GM20000 (cell line): ENCODE measurements at places on chromosomes 6 and 20.

GRCh38 chr20:8860011-8860495 lies 208.8 kb upstream of the PLCB4 start:
- no peak for DNase-seq

DNA sequence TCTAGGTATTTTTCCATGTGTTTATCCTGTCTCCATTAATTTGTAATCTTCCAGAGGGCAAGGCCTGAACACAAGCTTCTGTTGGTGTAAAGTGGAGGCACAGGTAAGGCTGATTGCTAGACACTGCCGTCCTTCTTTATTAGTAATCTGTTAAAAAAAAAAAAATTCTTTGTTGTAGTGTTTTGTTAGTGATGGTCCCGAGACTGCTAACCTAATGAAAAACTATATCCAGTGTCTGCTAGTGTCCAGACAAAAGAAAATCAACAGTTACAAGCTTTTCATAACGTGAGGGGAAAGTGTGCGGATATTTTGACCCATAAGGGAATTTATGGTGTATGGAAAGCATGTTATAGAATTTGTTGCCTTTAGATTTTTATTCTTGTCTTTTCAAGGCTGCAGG lies 4.2 kb upstream of the HIVEP1 start:
- DNase-seq = no peak

DNA sequence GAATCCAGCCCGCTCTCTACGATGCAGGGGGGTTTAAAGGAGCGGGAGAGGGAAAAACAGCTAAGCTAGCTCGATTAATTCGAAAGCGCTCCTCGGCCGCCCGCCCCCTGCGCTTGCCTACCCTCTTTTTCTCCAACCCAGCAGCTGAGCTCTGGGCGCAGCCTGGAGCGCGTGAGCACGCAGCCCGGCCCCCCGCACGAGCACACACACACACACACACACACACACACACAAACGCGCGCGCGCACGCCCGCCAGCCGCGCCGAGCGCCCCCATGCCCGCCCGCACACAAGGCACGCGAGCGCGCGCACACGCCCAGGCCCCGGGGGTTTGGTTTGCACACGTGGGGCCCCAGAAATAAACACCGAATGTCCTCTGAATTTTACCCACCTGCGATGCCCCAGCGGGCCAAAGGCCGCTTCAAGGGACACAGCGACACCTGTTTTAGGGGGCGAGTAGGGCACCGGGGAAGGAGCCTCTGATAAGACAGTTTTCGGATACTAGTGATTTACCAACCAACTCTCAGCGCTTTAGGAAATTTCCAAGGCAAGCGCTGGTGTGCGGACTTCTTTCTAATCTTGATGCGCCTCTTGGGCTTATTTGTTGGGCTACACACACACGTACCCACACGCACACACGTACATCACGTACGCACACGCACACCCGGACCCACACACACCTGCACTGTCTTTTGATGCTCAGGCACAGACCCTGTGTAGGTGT lies 802 bp upstream of the NRN1 start:
- DNase-seq = peak; percentile 80

DNA sequence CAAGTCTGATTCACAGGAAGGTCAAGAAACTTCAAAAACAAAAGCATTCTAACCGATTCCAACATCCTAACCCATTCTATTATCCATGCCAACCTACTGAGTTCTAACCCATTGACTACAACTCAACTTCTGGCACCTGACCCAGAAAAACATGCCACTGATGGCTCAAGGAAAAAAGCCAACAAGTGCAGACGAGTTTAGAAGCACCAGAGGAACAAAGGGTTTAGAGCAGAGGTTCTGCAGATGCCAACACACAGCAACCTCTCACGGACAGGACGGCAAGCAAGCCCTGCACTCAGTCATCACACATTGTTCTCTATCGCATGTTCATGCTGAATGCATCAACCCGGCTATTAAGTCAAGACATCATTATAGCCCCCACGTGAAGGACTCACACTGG lies 25.2 kb upstream of the MC3R start:
- no peak for DNase-seq

- DNase-seq = no peak
Measured at GRCh38 chr20:58708246-58708931, 15.8 kb downstream of the NPEPL1 start.

- DNase-seq = no peak
Measured at GRCh38 chr6:44674226-44675155, 287.0 kb downstream of the CDC5L start.

DNA sequence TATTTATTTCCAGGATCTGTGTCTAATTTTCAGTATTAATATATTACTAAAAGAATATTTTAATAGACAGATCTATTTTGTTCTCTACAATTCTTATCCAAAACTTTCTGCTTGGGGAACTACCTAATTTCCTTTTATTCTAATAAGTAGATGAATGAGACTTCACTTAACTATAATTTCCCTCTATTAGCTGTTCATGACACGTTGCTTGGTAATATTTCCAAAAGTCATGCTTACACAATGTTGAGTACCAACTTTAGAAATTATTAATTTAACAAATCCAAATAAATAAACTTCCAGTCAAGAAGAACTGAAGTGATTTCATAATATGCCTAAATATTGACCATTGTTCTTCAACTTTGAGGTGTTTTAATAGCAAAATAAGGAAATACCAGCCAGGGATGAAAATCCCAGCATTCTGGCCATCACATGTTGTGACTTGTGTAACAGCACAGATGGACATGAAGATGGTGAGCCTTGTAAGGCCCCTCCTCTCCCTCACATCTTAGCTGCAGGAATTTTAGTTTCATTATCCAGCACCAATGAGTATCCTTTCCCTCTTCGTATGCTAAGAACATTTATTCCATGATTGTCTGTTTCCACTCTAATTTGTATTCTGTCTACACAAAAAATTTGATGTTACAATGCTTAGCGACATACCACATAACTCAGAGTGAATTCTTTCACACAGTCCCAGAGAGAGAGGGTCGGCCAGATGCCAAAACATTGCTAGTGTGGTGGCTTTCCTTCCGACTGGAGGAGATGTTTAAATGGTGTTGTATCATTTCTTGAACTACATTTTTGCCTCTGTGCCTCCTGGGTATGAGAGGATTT lies 137.5 kb downstream of the FOXA2 start:
- no peak for DNase-seq

GRCh38 chr6:122831511-122831910 lies 42.5 kb downstream of the SMPDL3A start:
- no peak for DNase-seq
